ENCODE measurements at places on chromosomes 1 and 21. TPM values are rescaled to one million over a fixed set of nuclear protein-coding genes. Genes with fewer than 3 reads are reported as not detected.

Gene PUSL1
- polyA plus RNA-seq = 16.0 TPM

Gene RXFP4
- 0.07 TPM for polyA plus RNA-seq

Gene FCRL5
- 0.04 TPM for polyA plus RNA-seq

Gene LCE1B
- not detected for polyA plus RNA-seq

Gene MTARC2
- polyA plus RNA-seq = 17.3 TPM

Gene SPAG17
- not detected for polyA plus RNA-seq

Data from heart left ventricle (tissue), 16 donors.